Tongue (tissue), 3 donors: ENCODE measurements at places on chromosomes 7 and 10. TPM values are rescaled to one million over a fixed set of nuclear protein-coding genes. Genes with fewer than 3 reads are reported as not detected.

DNA sequence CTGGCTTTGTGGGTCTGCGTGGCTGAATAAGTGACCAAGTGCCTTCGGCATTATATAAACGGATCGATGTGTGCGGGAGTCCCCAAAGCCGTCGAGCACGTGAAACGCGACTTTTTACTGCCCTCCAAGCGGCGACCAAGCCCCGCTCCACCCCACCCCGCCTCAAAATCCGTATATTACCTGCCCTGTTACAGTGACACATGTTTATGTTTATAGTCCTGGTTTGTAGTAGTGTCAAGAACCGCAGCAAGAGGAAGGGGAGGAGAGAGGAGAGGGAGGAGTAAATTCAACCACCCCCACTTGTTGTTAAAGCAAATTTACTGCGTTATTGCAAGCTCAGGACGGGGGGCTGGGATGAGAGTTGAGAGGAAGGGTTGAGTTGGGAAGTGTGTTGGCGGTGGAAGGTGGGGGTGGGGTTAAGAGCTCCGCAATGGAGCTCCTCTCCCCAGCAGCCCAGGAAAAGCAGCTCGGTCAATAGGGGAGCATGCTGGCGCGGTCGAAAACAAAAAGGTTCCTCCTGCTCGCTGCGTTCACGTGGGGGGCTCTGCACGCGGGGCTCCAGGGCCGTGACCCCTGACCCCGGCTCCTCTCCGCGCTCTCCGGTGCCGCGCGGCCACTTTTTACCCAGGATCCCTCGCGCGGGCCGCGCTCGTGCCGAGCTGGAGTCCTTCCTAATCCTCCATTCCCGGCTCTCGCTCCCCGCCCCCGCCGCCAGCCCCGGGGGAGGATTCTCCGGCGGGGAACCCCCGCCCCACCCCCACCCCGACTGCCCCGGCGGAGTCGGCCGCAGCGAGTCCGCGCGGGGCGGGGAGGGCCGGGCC lies at the start of gene SKIDA1:
SKIDA1 (minus strand) TSS at position 316 of the 821 bp plus-strand sequence. CDS start 7,860 bp downstream, outside the sequence.
- peak; percentile 96 for DNase-seq

The OIT3 gene
- 7.2 TPM for total RNA-seq

- DNase-seq = no peak
These were observed 11.3 kb downstream of the KAT6B start for GRCh38 chr10:74837743-74838142.

The HABP2 gene
- total RNA-seq = not detected

DNA sequence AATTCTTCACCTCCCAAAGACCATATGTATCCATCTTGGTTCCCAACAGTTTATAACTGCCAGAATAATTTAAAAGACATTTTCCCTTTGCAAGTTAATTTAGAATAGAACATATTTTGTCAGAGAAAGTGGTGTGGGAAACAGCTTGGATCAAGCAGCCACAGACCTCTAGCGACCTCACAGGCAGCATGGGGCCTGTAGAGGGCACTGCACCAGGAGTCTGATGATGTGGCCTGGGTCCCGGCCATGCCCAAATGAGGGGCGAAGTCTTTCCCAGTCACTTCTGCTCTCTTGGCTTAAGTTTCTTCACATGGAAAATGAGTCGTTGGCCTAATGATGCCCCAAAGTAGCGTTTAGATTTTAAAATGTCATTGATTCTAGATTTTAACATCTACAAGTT lies 243.2 kb downstream of the SDK1 start:
- DNase-seq = no peak

- DNase-seq = peak; percentile 91
These were observed 2.8 kb upstream of the PPP1R3C start for GRCh38 chr10:91635401-91636400.
